ENCODE measurements at places on chromosomes 1 and 21.

- DNase-seq, result peak; percentile 66
These were observed 58.7 kb upstream of the RGS1 start for GRCh38 chr1:192516776-192517297.

DNA sequence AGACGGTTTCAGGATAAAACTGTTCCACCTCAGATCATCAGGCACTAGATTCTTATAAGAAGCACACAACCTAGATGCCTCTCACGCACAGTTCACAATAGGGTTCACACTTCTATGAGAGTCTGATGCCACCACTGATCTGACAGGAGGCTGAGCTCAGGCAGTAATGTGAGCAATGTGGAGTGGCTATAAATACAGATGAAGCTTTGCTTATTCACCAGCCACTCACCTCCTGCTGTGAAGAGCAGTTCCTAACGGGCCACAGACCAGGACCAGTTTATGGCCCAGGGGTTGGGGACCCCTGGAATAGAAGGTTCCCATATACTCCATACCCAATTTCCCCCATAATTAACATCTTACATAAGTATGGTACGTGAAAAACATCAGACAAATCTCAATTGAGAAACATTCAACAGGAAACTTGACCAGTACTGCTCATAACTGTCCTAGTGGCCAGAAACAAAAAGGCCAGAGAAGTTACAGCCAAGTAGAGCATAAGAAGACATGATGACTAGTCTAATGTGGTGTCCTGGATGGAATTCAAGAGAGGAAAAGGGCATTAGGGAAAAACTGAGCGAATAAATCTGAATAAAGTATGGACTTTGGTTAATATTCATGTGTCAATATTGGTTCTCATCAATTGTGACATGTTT, 24.7 kb upstream of the IGSF5 start:
- no peak for DNase-seq

DNA sequence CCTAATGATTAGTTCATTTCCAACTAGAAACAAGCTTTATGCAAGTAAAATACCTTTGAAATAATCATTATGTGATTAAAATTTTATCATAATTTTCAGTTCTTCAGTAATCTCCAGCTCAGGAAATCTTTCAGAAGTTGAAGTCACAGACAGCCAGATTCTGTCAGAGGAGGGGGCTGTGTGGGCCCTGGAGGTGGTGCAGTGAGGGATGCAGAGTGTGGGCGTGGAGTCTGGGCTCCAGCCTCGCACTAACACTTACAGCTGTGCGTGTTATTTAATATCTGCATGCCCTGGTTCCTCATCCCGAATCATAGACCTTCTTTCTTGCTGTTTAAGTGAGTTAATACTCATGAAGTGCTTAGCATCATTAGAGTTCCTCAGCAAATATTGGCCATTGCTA, 23.9 kb downstream of the WDR64 start:
- DNase-seq, result no peak

GRCh38 chr1:117710710-117711109, 104.9 kb downstream of the TENT5C start:
- peak; percentile 39 for DNase-seq

DNA sequence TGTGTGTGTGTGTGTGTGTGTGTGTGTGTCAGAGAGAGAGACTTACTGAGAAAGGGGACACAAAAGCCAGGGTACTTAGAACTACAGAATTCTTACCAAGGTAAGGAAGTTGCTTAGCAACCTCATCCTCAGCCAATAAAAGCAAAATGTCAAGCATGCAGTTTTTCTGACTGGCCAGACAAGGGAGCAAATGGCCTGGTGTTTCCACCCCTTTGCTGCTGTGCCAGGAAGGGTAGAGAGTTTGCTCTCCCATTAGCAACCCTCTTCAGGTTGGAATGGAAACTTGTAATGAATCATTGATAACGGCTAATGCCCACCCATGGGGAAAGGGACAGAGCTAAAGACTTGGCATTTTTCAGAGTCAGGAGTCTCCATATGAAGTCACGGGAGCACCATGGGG, 10.6 kb downstream of the RXRG start:
- DNase-seq, result no peak

Data from hematopoietic multipotent progenitor cell treated with erythropoietin and hydrocortisone succinate and interleukin-3 and kit ligand, for 8 days (in vitro differentiated cells).